ENCODE measurements at places on chromosomes 12 and 14. TPM values are rescaled to one million over a fixed set of nuclear protein-coding genes. Genes with fewer than 3 reads are reported as not detected.

PAPLN gene
- 22.0 TPM for total RNA-seq

KRT8 gene
- 93.7 TPM for total RNA-seq

TMPRSS12 gene
- total RNA-seq: not detected

RBP5 gene
- total RNA-seq: not detected

CACNA2D4 gene
- 1.4 TPM for total RNA-seq

CD63 gene
- 176 TPM for total RNA-seq

HNF1A gene
- total RNA-seq: 0.57 TPM

CCDC177 gene
- 0.13 TPM for total RNA-seq

PTCSC3 gene
- not detected for total RNA-seq

OR6J1 gene
- not detected for total RNA-seq

PPP1R36 gene
- total RNA-seq: not detected

SRGAP1 gene
- 10.8 TPM for total RNA-seq

KLRC4 gene
- not detected for total RNA-seq

VWF gene
- 86.6 TPM for total RNA-seq
